ENCODE measurements at places on chromosomes 11 and 22.

- DNase-seq = no peak
Observed at GRCh38 chr11:7449211-7449840, 36.0 kb upstream of the OLFML1 start.

DNA sequence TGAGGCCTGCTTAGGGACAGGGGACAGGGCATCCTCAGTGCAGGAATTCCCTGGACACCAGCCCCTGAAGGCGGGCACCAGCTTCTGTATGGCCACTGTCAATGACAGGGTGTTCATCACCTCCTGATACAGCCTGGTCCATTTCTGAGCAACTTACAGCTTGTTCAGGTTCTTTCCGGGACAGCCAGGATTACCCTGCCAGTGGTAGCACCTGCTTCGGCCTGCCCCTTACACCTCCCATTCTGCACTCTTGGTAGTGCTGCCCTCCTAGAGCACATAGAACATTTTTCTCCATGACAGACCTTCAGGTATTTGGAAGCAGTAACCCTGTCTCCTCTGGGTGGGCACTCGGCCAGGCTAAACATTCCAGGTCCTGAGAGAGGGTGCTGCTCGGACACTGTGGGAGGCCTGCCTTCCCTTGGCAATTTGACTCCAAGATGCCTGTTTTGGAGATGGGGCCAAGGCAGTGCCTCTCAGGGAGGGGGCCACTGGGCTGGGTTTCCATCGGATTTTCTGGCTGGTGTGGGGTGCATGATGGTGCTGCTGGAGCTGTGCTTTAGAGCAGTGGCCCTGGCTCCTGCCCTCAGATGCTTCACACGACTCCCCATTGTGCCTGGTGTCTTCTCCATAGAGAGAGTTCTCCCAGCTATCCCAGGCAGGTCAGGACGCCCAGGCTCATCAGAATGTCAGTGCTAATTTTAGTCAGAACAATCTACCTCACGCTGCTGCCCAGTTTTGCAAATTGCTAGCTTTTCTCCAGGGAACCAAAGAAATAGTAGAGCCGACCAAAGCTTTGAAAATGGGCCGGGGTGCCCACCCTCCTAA, 1.2 kb downstream of the GAL3ST3 start:
- no peak for DNase-seq

DNA sequence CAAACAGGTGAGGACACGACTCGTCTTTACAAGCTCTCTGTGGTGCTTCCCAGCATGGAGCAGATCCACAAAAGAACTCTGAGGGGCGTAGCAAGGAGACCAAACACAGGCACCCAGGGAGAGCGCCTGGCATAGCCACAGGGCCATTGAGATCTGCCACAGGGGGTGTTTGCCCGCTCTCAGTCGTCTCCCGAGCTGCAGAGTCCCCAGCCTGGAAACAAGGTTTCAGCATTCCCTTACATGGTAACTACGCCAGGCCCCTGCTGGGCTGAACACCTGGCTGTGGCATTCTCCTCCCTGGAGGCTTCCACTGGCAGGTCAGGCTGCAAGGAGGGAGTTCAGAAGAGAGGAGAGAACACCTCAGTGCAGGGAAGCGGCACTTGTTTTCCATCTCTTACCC, 962.1 kb downstream of the NTM start:
- DNase-seq = peak; percentile 10

GRCh38 chr22:42270176-42270509, 310 bp downstream of the TCF20 start:
- DNase-seq = no peak

DNA sequence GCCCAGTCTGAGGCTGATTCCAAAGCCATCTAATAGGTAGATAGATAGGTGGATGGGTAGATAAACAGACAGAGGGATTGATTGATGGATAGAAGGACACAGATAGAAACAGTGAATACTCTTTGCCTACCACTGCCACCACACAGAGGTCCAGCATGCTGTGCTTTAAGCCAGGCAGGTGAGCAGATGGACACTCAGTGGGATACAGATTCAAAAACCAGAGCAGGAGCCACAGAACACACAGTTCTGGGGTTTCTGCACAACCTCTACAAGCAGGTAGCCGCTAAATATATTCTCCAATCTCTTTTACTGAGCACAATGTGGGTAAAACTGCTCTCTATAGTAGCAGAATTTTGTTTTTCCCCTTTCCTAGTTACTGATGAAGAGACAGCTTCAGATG, 20.5 kb upstream of the JHY start:
- DNase-seq = no peak

DNA sequence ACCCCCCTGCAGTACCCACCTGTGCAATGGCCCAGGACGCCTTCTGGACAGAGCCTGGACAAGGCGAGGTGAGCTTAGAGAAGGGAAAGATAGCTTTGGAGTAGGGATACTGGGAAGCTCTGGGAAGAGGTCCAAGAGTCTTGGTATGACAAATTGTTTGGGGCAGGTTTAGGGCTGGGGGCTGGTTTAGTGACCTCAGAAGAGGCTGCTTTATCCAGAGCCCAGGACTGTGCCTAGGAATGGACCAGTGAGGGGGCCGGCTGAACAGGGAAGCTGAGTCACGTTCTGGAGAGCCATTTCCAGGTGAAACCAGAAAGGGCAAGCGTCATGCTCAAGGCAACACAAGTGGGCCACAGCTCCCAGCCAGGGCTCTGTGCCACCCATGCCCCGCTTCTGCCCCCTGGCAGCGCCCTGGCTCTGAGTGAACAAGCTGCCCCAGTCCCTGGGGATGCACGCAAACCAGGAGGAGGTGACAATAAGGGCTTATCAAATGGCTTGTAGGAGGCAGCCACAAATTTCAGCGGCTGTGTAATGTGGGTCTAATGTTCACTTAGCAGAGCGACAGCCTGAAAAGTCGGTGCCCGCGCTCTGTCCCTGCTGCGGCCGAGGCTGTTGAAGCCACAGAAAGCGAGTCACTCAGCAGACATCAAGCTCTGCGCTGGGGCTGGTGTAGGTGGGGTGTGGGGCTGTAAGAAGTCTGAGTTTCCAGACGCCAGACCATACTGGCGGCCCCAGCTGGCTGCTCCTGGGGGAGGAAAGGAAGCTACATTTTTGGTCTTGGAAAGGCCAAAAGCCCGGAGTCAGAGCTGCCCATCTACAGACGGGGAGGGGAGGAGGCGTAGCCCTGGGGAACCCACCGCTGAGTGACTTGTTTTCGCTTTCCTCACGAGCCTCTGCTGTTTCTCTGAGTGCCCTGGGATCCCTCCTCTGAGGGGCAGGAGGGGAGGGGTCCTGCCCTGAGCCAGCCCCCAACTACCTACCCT, 18.3 kb upstream of the SYT7 start:
- peak; percentile 60 for DNase-seq

DNA sequence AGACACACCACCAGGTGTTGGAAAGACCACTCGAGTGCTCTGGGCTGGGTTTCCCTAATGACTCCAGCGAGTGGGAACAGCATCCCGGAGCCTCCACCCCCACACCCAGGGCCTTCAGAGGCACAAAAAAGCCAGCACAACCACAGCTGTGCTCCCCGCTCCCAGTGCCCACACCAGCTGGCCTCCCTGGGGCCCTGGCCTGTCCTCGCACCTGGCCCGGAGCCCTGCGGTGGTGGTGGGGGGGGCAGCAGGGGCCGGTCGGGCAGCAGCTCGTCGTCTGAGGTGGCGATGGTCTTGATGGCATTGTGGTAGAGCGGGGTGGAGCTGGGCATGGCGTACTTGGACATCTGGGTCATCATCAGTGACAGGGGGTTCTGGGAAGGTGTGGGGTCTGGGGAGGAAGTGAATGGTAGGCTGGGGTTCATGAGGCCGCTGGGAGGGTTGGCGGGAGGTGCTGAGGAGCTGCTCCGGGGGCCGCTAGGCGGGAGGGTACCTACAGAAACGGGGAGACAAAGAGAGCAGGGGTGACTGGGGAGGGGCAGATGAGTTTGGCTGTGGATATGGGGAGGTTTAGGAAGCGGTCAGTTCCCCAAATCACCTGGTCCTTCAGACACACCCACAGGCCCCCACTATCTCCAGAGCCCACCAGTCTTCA, 16.1 kb downstream of the CXCR5 start:
- no peak for DNase-seq

- no peak for DNase-seq
Observed at GRCh38 chr22:21990445-21991303, 8.1 kb upstream of the TOP3B start.

DNA sequence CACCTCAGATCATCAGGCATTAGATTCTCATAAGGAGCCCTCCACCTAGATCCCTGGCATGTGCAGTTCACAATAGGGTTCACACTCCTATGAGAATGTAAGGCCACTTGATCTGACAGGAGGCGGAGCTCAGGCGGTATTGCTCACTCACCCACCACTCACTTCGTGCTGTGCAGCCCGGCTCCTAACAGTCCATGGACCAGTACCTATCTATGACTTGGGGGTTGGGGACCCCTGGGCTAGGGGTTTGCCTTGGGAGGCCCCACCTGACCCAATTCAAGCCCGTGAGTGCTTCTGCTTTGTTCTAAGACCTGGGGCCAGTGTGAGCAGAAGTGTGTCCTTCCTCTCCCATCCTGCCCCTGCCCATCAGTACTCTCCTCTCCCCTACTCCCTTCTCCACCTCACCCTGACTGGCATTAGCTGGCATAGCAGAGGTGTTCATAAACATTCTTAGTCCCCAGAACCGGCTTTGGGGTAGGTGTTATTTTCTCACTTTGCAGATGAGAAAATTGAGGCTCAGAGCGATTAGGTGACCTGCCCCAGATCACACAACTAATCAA, 2.2 kb downstream of the APOC3 start:
- no peak for DNase-seq

GRCh38 chr11:11946878-11947277, 61.5 kb downstream of the DKK3 start:
- DNase-seq = no peak

DNA sequence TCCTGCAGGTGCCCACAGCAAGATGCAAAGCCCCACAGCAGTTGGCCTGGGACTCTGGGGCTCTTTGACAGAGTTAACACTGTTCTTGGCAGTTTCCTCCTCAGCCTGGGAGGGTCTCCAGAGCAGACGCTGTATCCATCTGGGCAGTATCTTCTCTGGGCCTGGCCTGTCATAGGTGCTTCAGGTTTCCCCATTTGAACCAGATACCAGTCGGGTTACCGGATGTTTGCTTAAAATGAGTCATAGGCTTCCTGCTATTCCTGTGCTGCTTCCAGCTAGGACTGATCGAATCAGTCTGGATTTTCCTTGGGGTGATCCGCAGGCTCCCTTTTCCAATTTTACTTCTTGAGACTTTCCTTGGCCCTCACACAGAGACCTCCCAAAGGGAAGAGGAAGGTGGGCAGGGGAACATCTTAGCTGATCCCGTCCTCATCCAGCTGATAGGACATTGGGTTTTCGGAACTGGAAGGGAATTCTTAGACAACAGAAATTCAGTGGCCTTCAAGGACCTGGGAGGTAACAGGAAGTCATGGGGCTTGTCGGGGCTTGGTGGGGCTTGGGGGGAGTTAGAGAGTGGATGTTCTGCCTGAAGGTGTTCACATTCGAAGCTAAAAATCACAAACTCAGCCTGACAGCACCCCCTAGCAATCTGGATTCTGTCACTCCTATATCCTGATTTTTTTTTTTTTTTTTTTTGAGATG, 2.4 kb upstream of the RANGAP1 start:
- no peak for DNase-seq

DNA sequence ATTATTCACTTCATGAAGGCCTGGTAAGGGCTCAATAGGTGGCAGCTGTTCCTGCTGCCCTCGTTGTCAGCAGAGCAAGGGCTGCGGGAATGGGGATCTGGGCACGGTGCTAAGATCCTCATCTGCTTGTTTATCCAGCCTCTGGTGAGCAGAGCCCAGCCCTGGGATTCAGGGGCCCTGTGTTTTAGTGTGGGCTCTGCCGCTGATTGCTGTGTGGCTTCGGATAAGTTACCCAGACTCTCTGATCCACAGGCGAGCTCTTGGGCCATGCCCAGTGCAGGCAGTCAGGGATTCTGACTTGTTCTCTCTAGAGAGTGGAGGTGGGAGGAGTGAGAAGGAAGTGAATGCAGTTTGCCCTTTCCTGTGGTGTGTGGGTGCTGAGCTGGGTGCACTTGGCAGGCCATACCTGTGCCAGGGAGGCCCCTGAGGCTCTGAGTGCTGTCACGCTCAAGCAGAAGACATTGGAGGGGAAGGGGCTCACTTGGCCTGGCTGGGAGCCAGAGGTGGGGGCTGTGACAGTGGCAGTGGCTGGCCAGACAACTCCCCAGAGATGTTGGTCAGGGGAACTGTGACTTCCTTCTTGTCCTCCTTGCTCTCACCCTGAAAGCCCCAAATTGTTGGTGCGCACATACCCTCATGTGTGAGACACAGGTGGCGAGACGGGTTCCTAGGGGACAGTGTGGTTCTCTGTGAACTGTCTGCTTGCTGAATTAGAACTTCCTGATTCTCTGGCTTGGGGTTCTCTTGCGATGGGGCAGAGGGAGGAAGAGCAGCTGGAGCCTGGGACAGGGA, 43.7 kb downstream of the CD82 start:
- DNase-seq = no peak

DNA sequence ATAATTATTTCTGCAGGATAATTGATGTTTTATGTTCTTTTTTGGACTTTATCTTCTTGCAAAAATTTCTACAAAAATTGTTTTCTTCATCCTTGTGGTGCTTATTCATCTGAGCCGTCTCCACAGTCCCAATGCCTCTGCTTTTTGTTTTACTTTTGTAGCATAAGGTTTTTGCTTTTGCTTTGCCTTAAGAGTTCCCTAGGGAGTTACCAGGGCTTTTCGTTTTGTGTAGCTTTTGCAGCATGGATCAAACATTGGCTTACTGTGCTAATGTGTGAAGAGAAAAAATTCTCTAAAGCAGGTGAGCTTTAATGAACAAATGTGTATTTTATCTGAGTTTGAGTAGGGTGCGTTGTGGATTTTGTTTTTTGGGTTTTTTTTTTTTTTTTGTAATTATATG, 11.8 kb downstream of the XBP1 start:
- no peak for DNase-seq

- DNase-seq = no peak
Observed at GRCh38 chr11:34988294-34989255, 72.2 kb downstream of the PDHX start.

- DNase-seq = no peak
Observed at GRCh38 chr11:79456501-79456900, 15.7 kb upstream of the TENM4 start.

DNA sequence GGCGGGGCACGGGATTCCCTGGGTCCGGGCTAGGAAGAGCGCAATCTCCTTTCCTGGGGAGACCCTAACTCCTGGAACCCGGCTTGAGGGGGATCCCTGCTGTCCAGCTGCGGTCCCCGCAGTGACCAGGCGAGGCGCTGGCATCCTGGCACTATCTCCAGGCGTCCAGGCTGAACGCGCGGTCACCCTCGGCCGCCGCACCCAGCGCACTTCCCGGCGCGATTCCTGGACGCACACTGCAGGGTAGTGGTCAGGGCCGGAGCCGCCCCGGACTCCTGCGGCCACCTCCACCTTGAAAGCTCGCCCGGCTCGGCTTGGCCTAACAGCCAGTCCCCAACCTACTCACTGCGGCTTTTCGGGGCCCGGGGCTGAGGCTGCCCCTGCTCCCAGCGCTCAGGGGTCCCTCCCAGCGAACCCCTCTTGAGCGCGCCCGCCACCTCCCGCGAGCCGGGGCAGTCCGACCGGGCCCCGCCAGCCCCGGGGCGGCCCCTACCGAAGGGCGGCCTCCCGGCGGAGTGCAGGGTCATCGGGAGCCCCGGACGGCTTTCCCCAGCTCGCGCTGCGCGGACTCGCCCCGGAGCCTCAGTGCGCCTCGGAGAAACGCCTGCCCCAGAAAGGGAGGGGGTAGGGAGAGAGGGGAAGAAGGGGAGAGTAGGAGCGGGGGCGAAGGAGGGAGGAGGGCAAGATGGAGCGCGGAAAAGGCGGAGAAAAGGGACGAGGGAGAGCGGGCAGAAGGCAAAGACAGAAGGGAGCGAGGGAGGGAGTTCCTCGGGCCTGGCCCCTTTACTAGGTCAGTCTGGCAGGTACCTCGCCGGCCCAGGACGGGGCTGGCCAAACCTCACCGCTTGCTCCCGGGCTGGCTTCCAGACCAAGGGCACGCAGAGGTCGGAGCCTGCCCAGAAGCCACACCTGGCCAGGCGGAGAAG, 1.0 kb downstream of the POU2AF3 start:
- DNase-seq = no peak

Data from NCI-H2107 (cell line).